ENCODE measurements at places on chromosomes 4 and X.

DNA sequence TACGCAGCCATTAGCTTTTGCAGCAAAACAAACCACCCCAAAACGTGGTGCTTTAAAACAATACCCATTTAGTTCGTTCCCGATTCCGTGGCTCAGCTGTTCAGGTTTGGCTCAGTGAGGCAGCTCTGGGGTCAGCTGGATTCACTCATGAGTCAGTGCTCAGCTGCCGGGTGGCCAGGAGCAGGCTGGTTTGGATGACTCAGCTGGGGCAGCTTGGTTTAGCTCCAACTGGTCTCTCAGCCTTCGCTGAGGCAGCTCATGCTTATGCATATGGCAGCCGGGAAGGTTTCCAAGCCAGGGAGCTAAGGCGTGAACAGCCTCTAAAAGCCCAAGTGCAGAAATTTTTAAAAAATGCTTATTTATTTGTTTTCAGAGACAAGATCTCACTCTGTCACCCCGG lies 13.3 kb upstream of the CD99 start:
- no peak for DNase-seq

GRCh38 chrX:104284507-104284906 lies 29.8 kb upstream of the ESX1 start:
- DNase-seq: no peak

GRCh38 chr4:91243132-91243531 lies 1060.6 kb upstream of the GRID2 start:
- no peak for DNase-seq

GRCh38 chr4:2768124-2768523 lies 12.0 kb upstream of the TNIP2 start:
- no peak for DNase-seq

DNA sequence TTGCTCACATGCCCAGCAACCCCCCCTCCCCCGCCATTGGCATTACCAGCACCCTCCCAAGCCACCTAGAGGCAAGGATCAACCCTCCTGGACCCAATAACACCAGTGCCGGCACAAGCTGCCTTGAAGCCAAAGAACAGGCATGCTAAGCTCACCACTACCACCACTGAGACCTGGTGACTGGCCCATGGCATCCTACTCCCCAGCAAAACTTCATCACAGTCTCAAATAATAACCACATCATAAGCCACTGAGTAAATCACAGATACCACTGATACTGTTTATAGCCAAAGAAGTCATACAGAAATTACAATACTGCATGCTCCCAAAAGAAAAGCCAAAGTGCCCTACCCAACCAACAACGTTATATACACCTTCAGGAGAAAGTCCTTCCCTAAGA lies 73.6 kb upstream of the RPL34 start:
- DNase-seq: no peak

DNA sequence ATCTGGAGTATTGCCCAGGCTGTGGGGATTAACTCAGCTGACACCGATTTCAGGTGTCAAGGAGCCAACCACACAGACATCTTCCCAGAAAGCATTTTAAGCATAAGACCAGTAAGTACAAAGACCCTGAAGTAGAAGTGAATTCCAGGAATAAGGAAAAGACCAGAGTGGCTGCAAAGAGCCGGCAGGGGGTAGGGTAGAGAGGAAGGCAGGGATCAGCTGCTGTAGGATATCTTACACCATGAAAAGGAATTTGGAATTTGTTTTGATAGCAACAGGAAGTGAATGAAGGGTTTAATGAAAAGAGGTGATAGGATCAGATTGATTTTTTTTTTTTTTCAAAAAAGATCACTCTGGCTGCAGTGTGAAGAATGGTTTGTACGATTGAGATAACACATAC lies 113.6 kb upstream of the PPARGC1A start:
- DNase-seq: no peak

GRCh38 chrX:7154041-7154597 lies 6.2 kb upstream of the PUDP start:
- no peak for DNase-seq

GRCh38 chr4:163179207-163179606 lies 12.5 kb upstream of the NAF1 start:
- no peak for DNase-seq

DNA sequence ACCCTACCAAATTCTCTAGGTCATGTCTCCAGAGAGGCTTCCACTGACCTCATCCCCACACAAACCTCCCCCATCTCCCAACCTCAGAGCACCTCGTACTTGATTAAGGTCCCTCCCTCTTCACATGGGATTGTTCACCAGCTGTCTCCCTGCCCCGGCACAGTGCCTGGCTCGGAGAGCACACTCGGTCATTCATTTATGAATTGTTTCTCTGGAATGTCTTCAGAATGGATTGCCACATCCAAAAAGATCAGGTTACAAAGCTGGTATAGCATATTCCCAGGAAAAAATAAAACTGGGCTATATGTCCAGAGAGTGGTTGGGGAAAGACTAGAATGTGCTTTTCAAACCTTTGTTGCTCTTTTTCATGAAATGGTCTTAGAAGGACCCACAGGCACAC lies 21.6 kb downstream of the JAKMIP1 start:
- DNase-seq: no peak

DNA sequence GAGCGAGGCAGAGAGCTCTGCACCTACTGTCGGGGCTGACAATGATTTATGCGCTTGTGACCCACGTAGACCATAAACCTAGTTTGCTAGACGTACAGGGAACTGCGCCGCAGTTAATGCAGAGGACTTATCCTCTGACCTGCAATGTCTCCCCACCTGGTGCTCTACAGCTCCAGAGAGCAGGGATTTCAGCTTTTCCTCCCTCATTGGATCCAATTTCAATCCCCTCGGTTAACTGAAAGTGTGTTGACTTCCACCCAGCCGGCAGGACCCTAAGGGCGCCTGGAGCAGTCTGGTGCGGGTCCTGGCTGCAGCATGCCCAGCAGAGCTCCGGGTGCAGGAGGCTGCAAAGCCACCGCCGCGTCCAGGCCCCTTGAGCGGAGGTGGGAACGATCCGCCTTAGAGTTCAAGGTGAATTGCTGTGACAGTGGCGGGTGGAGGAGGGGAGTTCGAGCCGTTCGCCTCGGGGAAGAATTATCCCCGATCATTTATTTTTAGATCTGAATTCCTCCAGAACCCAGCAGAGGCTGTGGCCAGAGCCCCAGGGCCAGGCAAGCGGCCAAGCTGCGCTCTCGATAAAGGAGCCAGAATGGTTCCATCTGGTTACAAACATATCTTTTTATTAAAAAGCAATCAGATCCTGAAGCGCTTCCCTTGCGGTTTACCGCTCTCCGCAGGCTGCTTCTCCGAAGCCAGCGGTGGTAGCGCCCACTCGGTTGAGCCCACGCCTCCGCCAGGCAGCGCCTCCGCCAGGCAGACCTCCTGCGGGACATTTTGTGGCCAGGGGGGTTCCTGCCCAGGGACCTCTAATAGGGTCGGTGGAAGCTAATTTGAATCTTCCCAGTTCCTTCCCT lies 66.0 kb downstream of the FBXO8 start:
- no peak for DNase-seq

DNA sequence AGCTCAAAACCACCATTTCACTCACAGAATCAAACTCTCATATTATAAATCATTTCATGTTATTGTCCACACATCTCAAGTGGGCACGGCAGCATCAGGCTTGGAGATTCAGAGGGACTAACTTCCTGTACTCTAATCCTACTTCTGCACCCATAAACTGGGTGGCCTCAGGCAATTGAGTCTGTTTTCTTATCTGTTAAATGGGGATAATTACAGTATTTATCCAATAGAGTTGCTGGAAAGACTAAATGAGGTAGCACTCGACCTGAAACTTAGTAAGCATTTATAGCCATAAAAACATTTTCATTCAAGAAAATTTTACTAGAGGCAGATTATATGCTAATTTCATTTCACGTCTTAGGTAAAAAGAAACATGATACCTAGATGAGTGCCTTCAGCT lies 13.0 kb downstream of the TBC1D1 start:
- no peak for DNase-seq

DNA sequence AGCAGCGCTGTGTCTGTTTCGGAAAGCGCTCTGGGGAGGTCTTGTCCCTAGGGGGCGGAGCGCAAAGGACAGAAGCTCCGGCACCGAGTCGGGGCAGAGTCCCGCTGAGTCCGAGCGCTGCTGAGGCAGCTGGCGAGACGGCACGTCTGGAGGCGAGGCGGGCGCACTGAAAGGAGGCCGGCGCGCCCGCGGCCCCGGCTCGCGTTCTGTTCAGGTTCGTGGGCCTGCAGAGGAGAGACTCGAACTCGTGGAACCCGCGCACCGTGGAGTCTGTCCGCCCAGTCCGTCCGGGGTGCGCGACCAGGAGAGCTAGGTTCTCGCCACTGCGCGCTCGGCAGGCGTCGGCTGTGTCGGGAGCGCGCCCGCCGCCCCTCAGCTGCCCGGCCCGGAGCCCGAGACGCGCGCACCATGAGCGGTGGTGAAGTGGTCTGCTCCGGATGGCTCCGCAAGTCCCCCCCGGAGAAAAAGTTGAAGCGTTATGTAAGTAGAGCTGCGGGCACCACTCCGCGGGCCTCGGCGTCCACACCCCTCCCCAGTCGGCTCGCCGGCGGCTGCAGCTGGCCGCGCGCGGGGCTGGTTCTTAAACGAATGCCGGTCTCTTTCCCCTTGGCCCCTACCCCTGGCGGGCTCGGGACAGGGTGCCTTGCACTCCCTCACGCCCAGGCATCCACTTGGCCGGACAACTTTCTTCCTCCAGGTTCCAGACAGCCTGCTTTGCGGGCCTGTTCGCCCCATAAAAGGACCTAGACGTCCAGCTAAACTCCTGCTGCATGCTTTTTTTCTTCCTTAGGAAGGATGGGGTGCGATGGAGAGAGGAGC lies at the start of gene GAB1:
Gene GAB1, plus strand, starts transcription at position 96 of the 819 bp plus-strand sequence. Its CDS starts 313 bp downstream, at position 409.
- DNase-seq: no peak

- DNase-seq: no peak
Measured at GRCh38 chrX:50723006-50723405, 91.0 kb downstream of the SHROOM4 start.

DNA sequence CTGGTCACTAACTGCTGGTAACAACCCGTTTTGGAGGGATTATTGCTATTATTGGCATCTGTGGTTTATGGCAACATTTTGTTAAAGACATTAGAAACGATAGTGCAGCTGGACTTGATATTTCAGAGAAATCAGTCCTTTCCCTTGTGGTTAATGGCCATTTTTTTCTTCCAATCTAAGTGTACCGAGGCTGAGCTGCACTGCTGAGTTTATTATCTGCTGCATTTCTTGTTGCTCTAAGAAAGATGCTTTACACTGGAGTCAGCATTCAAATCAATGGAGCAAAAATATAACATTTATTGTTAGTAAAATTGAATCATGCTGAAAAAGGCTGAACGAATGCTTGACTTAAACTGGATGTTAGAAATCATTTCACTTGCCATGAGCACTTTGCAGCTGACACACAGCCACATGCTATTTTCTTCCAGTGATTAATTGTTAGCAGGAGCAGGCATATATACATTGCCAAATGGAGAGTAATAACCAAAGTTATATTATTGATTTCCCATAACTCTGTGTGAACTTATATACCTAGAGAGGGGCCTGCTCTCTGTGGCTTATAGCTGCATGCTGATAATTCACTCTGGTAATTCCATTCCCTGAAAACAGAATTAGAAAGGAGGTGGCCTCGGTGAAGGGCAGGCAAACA lies 66.5 kb upstream of the TTC29 start:
- DNase-seq: no peak

GRCh38 chrX:154429711-154430110 lies 1.2 kb downstream of the ATP6AP1 start:
- no peak for DNase-seq

- DNase-seq: no peak
Measured at GRCh38 chr4:147674073-147674472, 9.9 kb downstream of the PRMT9 start.

Measured in naive thymus-derived CD8-positive, alpha-beta T cell (primary cell).